Endodermal cell (in vitro differentiated cells): ENCODE measurements at places on chromosomes 2 and 18. TPM values are rescaled to one million over a fixed set of nuclear protein-coding genes. Genes with fewer than 3 reads are reported as not detected.

DNA sequence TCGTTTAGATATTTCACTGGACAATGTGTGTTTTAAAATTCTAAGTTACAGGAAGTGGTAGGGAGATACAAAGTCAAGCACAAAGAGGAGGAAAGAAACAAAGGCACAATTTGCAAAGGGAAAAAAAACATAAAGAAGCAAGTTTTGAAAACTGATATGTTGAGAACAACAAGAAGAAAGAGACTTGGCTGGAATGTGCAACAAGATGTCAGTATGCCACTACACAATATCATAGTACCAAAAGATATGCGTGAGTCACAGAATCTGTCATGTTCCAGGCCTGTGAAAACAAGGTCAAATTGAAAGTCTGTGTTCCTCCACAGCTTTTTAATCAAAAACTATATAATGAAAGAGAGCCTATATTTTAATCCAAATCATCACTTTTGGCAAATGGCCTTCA is 12.0 kb downstream of the EXOC6B start:
- H3K4me1 ChIP-seq: no peaks in the 10 kb centered on the region
- H3K4me3 ChIP-seq: no peak overlapping the region
- no peak for DNase-seq
- H3K27me3 ChIP-seq: no peaks in the 10 kb centered on the region
- peaks cover 20% of the 10 kb centered on the region for H3K36me3 ChIP-seq

- H3K36me3 ChIP-seq: peaks cover 14% of the 10 kb centered on the region
- peak; percentile 93 for DNase-seq
- no peak overlapping the region for H3K4me3 ChIP-seq
- H3K4me1 ChIP-seq: no peaks in the 10 kb centered on the region
- no peak overlapping the region for H3K27ac ChIP-seq
- no peaks in the 10 kb centered on the region for H3K27me3 ChIP-seq
These were observed 133.1 kb downstream of the NFATC1 start for GRCh38 chr18:79528846-79529245.

DNA sequence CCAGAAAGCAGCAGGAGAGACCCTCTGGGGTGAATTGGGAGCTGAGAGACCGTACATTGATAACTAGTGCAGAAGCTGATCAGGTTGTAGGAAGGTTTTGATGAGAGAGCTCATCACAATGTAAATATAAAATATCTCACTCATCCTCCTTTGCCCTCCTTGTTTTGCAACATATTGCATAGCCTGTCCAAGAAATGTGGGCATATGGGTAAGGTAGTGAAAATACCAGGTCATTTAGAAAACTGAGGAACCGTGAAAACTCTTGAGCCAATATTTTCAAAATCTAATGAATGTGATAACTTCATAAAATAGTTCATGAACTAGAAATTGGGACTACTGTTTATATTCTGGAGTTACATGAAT is 31.4 kb downstream of the C18orf54 start:
- H3K27me3 ChIP-seq: no peaks in the 10 kb centered on the region
- no peak for DNase-seq
- H3K27ac ChIP-seq: no peak overlapping the region
- H3K4me1 ChIP-seq: peaks cover 12% of the 10 kb centered on the region
- no peaks in the 10 kb centered on the region for H3K36me3 ChIP-seq

Gene CD8B2
- total RNA-seq: not detected in 3 replicates

DNA sequence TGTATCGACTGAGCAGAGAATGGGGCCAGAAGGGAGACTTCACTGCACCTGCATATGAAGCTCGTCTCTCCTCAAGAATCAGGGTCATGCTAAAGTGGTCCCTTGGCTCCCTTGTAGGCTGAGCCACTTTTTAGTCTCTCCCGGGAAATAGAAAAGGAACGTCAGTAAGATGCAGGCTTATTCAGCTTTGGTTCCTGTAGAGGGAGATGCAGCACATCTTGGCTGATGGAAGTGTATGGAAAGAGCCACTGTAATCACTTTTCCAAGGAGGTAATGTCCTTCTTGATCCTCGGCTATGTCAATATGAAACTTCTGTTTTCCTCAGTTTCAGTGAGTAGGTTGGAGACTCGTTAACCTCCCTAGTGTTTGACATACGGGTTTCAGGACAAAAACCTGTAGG is 235.2 kb downstream of the GCA start:
- peaks cover 12% of the 10 kb centered on the region for H3K4me1 ChIP-seq
- DNase-seq: peak; percentile 44
- H3K27me3 ChIP-seq: no peaks in the 10 kb centered on the region
- H3K27ac ChIP-seq: peak overlapping the region; percentile 22
- H3K4me3 ChIP-seq: no peak overlapping the region

Gene NEU2
- not detected in 3 replicates for total RNA-seq

- no peaks in the 10 kb centered on the region for H3K27me3 ChIP-seq
- no peaks in the 10 kb centered on the region for H3K36me3 ChIP-seq
- H3K4me1 ChIP-seq: no peaks in the 10 kb centered on the region
- no peak overlapping the region for H3K27ac ChIP-seq
These were observed 573.2 kb downstream of the ZEB2 start for GRCh38 chr2:143946436-143947391.

DNA sequence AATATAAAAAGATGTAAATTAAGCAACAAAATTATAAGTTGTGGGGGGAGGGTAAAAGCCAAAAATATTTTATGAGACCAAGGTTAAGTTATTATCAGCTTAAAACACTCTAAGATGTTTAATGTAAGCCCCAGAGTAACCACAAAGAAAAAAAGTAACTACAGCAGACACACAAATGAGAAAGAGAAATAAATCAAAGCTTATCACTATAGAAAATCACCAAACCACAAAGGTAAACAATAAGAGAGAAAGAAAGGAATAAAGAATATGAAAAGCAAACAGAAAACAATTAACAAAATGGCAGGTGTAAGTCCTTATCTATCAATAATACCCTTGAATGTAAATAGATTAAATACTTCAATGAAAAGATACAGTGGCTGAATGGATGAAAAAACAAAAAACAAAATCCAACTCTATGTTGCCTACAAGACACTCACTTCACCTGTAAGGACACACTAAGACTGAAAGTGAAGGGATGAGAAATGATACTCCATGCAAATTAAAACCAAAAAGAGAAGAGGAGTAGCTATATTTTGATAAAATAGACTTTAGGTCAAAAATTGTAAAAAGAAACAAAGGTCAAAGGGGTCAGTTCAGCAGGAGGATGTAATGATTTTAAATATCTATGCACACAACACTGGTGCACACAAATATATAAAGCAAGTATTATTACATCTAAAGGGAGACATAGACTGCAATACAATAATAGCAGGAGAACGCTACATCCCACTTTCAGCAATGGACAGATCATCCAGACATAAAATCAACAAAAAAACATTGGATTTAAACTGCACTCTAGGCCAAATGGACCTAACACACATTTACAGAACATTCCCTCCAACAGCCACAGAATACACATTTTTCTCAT is 80.7 kb downstream of the PTPN2 start:
- peaks cover 27% of the 10 kb centered on the region for H3K36me3 ChIP-seq
- H3K4me3 ChIP-seq: no peak overlapping the region
- H3K27me3 ChIP-seq: no peaks in the 10 kb centered on the region
- H3K27ac ChIP-seq: no peak overlapping the region
- no peak for DNase-seq

Gene ADCYAP1
- total RNA-seq: not detected in 2 replicates

DNA sequence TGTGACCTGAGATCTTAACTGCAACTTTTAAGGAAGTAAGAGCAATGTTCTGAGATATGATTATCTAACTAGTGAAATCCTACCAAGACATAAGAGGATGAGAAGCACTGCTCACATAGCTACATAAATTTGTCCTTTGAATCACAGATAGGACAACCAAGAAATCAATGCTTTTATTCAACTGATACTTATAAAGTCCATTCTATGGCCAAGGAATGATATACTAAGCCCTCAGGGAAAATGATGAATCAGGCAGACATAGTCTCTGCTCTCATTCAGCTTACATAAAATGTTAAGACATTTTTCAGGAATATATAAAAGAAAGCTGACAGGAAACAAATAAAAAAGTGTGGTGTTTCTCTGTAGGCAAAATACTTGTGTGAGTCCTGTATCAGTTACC is 39.1 kb downstream of the PGAP1 start:
- DNase-seq: no peak
- H3K27me3 ChIP-seq: no peaks in the 10 kb centered on the region
- no peak overlapping the region for H3K27ac ChIP-seq
- H3K4me3 ChIP-seq: no peak overlapping the region
- no peaks in the 10 kb centered on the region for H3K4me1 ChIP-seq

DNA sequence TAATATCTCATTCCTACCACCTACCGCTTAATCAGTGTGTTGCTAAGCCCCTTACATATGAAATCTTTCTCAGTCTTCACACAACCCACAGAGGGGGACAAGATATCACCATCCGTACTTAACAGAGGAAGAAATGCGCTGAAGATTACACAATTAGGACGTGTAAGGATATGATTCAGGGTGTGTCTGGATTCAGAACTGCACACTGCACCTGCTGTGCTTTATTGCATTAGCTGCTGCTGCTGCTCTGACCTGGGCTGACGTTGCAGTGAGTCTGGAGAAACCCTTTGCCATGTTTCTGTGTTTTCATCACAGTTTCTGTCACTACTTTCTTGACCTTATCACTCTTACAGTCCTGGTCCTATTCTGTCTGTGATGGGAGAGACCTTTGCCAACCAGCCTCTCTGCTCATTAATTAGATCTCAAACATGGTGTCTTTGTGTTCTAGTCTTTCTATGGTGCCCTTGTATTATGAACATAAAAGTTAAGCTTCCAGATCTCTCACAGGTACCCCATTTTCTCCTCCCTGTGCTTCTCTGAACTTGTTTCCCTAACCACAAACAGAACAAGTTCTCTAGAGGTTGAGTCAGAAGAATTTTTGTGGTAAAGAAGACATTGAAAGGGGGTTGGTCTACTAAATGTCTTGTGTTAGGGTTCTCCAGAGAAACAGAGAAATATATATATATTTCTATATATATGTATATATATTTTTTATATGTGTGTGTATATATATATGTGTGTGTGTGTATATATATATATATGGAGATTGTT is 92.9 kb upstream of the CYP1B1 start:
- H3K36me3 ChIP-seq: no peaks in the 10 kb centered on the region
- no peak for DNase-seq
- H3K4me1 ChIP-seq: no peaks in the 10 kb centered on the region
- H3K4me3 ChIP-seq: no peak overlapping the region

Gene GTF3C2
- total RNA-seq: 105 and 110 TPM in 2 replicates

DNA sequence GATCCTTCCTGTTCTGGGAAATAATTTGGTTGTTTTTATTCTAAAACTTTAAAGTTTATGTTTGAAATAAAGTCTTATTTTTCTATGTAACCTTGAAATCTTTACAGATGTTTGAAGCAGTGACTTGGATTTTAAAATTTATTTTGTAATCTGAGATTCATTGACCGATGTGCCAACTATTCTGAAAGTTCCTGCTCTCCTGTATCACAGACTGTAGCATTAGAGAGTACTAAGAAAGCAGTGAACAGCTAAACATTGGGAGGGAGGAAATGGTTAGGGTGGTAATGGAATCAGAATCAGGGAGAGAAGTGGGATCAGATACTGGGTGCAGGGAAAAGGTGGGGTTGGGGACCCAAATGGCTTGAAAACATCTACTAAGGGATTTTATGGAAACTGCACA is 69.9 kb downstream of the CDC42EP3 start:
- no peaks in the 10 kb centered on the region for H3K27me3 ChIP-seq
- H3K4me1 ChIP-seq: no peaks in the 10 kb centered on the region
- H3K4me3 ChIP-seq: no peak overlapping the region
- no peak for DNase-seq
- H3K27ac ChIP-seq: no peak overlapping the region

DNA sequence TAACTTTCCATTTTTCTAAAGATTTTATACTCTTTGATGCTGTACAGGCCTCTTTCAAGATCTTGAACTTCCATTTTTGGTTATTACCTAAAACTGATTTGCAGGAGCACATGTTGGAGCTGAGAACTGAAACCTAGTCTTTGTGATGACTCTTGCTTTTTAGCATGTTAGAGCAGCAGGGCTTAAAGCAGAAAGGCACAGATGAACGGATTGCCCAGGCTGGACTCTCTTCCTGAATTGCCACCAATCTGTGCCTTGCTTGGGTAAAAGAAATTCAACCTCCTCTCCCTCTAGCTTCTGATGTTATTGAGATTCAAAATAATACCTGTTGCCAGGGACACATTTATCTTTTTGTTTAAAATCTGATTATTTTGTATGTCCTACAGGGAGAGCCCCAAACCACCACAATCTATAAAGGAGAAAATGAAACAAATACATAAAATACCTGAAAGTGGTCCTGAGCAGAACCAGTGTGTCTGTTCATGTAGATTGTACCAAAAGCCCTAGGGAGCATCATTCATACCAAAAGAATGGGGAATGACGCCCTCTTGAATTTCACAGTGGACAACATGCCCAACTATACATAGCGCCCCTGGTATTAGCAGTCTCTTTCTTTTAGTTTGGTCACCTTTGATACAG is 277.0 kb upstream of the MAP2 start:
- no peaks in the 10 kb centered on the region for H3K36me3 ChIP-seq
- H3K4me1 ChIP-seq: no peaks in the 10 kb centered on the region
- H3K27ac ChIP-seq: no peak overlapping the region
- H3K27me3 ChIP-seq: peaks cover 9% of the 10 kb centered on the region
- DNase-seq: no peak

Gene FHOD3
- 2.4 to 3.1 TPM (median 3.0 TPM) in 3 replicates for total RNA-seq

DNA sequence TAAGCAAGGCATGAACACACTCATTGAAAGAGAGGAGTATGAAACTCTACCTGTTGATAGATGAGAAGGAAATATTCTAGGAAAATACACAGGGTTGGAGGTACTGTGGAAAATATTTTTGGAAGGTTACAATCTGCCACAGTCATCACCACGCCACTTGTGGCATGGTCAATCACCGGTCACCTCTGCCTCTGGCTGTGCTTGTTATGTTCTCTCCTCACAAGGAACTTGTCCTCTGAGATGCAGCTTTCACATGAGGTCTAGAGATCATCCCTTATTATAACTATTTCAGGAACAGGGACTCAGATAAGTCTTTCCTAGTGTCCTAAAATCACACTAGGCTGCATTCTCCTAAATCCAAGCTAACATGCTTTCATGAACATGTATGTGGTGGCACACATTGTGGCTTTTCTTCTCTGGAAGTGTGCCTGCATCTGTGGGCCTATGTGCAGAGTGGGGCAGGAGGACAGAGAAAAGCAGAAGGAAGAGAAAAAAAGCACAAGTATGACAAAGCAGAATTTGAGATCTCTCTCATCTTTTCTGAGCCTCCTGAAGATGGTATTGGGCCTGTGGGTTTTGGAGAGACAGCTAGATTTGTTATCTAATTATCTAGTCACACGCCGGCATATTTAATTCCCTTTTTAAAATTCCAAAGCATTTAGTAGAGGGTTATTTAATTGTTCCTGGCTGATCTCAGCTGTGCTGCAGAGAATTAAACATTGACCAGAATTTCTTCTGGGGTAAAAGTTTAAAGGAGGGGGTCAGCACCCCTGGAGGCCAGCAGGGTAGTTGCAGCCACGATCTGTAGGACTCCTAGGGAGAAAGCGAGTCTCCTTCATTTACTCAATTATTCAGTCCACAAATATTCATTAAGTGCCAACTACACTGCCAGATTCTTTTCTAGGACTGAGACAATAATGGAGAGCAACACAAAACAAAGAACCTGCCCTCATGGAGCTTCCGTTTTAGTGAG is 294.6 kb downstream of the RDH14 start:
- no peaks in the 10 kb centered on the region for H3K27me3 ChIP-seq
- no peaks in the 10 kb centered on the region for H3K36me3 ChIP-seq
- DNase-seq: no peak
- no peaks in the 10 kb centered on the region for H3K4me1 ChIP-seq
- H3K4me3 ChIP-seq: no peak overlapping the region

- no peak for DNase-seq
- H3K36me3 ChIP-seq: no peaks in the 10 kb centered on the region
- no peaks in the 10 kb centered on the region for H3K4me1 ChIP-seq
- no peak overlapping the region for H3K4me3 ChIP-seq
- no peak overlapping the region for H3K27ac ChIP-seq
These were observed 21.3 kb downstream of the CDK15 start for GRCh38 chr2:201827621-201828020.

- no peaks in the 10 kb centered on the region for H3K27me3 ChIP-seq
- no peak overlapping the region for H3K27ac ChIP-seq
- no peaks in the 10 kb centered on the region for H3K36me3 ChIP-seq
These were observed 23.4 kb downstream of the ADRA2B start for GRCh38 chr2:96092951-96093350.
